ENCODE measurements at places on chromosomes 7 and 10.

DNA sequence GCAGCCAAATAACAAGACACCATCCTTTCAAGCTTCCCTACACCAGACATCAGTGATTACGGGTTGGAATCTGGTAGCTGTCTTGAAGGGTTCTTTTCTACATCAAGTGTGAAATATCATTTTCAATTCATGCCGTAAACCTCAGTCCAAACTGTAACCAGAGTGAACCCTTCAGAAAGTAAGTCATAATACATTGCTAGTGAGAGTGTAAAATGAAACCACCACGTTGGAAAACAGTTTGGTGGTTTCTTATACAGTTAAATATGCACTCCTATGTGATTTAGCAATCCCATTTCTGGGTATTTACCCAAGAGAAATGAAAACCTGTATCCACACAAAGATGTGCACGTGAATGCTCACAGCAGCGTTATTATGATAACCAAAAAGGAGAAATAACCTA lies 25.6 kb upstream of the ZC3HAV1L start:
- no peak for DNase-seq

DNA sequence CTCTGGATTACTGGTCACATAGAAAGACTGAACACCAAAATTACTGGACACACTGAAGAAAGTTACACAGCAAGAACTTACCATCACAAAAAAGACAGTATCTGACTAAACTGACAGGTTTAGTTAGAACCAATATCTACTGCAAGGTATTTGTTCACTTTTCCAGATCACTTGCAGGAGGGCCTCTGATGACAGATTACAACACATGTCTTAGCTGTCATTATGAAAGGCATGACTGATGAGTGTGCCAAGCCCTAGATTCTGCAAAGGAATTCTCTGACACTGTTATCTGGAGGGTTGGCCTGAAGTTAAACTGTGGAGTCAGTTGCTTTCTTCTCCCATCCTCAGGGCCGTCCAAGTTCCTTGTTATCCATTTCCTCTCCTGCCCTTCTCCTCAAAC lies 242.7 kb downstream of the KIF20B start:
- DNase-seq: no peak

DNA sequence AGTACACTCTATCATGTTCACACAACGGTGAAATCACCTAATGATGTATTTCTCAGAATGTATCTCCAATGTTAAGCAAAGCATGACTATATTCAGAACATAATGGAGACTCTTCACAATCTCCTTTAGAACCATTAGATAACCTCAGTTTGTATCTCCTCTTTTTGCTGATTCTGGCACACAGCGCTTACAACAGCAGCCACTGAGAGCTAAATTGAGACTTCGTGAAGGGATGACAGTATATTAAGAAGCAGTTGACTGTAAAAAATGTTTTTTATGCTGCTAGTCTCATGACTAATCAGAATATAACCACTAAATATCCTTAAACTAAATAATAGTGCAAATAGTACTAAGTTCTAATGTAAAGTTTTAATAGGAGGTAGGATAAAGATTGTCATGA lies 46.9 kb downstream of the KMT2E start:
- no peak for DNase-seq

- no peak for DNase-seq
Observed at GRCh38 chr10:88651101-88651551, 13.1 kb upstream of the LIPF start.

- no peak for DNase-seq
Observed at GRCh38 chr10:60907236-60907635, 36.7 kb downstream of the RHOBTB1 start.

DNA sequence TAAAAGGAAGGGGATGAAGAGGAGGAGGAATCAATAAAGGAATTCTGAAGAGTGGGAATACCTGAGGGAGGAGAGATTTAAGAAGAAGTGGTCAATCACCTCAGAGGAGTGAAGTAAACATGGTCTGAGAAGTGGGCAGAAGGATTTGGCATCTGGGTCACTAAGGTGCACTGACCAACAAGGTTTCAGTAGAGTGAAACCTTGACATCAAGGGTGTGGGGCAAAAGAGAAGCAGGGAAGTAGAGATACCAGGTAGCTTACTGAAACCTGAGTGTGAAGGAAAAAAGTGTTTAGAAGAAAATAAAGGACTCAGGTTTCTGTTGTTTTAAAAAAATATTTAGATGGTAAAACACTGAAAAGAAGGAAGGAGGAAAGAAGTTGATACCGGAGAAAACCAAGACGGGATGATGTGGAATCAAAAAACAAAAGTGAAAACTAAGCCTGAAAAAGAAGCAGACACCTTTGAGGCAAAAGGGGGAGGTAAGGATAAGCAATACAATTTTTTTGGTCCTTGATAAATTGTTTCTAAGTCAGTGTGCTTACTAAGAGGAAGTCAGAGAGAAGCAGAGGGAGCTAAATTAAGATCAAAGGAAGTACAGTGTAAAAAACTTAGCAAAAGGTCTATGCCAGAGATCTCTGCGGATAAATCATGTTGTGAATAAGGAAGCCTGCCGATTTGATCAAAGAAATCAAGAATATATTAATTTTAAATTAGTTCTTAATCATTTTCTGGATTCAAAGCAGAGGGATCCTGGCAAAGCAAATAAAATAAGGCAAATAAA lies 137.2 kb upstream of the GPR22 start:
- DNase-seq: no peak

DNA sequence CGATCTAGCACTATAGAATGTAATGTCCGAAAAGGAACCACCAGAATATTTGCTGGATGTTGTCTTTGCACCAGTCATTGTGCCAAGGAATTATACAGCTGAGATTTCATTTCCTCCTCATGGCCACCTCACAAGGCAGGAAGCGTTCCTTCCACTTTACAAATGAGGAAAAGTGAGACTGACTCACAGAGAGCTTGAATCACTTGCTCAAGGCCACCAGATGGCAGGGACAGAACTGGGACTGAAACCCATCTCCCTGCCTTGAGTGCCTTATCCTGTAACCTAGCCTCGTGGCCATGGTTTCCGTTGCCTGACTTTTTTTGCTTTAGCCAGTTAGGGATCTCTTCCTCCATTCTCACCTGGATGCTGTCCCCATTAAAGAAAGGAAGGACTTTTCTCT lies 44.7 kb upstream of the PDZD8 start:
- no peak for DNase-seq

DNA sequence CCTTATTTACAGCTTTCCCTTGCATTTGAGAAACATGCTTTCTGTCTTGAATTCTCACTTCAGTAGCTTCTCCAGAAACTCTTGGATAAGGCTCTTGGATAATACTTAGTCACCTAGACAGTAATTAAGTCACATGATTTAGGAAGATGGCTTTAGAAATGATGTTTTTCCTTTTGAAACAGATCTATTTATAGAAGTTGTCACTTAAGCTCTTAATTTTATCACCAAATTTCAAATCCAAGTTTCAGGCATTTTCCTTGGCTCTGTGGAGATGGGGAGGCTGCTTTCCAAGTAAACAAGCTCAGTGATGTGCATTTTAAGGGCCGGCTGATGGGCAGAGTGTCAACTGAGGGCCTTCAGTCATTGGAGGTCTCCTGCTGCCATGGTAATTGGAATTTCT lies 130.3 kb downstream of the SRI start:
- DNase-seq: no peak

DNA sequence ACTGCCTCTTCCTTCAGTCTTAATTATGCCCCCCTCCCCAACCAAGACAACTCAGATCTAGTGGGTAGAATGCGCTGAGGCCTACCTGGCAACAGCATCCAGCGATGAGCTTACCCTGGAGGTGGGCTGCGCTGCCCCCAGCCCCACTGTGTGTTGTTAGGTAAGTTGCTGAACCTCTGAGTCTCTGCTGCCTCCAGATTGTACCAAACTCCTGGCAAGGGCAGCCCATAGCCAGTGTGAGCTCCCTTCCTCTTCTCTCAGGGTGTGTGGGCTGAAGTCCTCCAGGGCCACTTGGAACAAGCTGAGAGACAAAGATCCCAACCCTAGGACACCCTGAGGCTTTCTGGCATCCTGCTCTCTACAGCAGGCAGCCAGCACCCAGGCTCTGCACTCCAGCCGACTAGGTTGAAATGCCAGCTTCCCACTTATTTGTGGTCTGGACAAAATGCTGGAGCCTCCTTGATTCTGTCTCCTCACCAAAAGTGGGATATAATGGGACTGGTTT lies 135.3 kb downstream of the ARHGAP22 start:
- no peak for DNase-seq

All from NCI-H2029 treated with DMSO at 0.1 percent for 48 hours (cell line).